Heart right ventricle (tissue), 16 donors: ENCODE measurements at places on chromosomes 3 and 15. TPM values are rescaled to one million over a fixed set of nuclear protein-coding genes. Genes with fewer than 3 reads are reported as not detected.

The TMIE gene
- 0.69 TPM for total RNA-seq

The FOXB1 gene
- not detected for total RNA-seq

The MYRIP gene
- total RNA-seq, result 1.3 TPM

The TRPM1 gene
- not detected for total RNA-seq

The PRSS50 gene
- 0.36 TPM for total RNA-seq

The SLC6A11 gene
- total RNA-seq, result not detected

The UQCC5 gene
- 66.6 TPM for total RNA-seq

The FGF12 gene
- 280 TPM for total RNA-seq

The FETUB gene
- not detected for total RNA-seq

The ANKUB1 gene
- not detected for total RNA-seq

The MOBP gene
- total RNA-seq, result 0.07 TPM

The GPR87 gene
- not detected for total RNA-seq

DNA sequence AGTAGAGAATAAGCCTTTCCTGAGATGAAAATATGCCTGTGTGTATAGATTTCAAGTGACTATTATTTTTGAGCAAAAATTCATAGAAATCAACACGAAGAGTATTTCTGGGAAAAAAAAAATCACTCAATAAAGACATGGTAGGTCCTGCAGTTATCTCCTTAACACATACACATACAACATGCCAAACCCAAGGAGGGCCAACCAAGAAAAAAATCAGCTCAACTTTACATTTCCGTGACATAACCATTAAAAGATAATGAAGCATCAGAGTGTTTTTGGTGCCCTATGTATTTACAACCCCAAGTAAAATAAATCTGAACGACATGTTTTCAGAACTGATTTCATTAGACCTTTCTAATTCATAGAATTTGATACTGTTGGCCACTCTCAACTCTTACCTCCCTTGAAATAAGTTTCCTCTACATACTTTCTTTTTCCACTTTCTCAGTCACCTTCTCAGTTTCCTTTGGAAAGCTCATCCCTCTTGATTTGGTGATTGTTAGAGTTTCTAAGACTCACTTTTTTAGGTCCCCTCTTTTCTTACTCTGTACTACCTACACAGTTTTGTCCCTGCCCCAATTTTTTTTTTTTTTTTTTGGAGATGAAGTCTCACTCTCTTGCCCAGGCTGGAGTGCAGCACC, 162.3 kb downstream of the TBL1XR1 start:
- no peak for DNase-seq

DNA sequence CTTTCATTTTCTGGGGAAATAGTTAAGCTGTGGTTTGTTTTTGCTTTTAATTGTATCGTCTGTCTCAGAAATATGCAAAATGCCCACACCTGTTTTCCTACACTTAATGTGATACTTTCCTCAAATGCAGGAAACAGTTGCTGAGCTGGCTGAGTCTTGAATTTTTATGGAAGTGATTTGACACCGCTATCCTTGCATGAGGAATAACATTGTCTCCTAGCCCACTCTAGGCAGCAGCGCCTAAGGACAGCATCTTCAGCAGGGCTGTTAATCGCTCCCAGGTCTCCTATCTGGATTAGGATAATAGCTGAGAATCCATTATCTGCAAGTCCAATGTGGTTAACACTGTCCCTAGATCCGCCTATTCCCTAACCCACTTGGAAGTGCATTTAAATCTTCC, 132.6 kb upstream of the NR2E3 start:
- DNase-seq, result no peak

- no peak for DNase-seq
Measured at GRCh38 chr15:91216000-91216399, 115.9 kb downstream of the SV2B start.

DNA sequence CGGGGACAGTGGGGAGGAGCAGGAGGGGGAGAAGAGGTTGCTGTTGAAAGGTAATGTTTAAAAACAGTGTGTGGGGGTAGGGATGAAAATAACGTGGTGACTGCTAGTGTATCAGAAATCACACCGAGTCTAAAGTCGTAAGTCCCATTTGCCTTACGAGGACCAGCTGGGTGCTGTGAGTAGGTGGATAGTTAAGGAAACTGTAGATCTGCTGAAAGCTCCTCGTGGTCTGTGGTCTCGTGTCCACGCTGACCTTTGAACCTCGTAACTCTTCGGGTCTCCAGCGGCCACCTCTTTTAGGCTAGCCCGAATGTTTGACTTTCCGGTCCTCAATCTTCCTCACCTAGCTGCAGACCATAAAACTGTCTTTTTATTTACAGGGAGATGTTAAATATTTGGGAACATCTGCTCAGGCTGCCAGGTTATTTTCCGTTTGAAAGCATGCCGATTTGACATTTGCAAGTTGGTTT, 29.3 kb upstream of the ST3GAL6 start:
- DNase-seq, result peak; percentile 18

GRCh38 chr15:68666812-68667450, 88.1 kb downstream of the CORO2B start:
- no peak for DNase-seq

GRCh38 chr15:67173786-67174185, 80.7 kb downstream of the AAGAB start:
- no peak for DNase-seq

GRCh38 chr3:172675441-172676193, 35.2 kb downstream of the NCEH1 start:
- DNase-seq, result no peak

- no peak for DNase-seq
Measured at GRCh38 chr3:196992461-196993065, 23.9 kb upstream of the PIGZ start.

DNA sequence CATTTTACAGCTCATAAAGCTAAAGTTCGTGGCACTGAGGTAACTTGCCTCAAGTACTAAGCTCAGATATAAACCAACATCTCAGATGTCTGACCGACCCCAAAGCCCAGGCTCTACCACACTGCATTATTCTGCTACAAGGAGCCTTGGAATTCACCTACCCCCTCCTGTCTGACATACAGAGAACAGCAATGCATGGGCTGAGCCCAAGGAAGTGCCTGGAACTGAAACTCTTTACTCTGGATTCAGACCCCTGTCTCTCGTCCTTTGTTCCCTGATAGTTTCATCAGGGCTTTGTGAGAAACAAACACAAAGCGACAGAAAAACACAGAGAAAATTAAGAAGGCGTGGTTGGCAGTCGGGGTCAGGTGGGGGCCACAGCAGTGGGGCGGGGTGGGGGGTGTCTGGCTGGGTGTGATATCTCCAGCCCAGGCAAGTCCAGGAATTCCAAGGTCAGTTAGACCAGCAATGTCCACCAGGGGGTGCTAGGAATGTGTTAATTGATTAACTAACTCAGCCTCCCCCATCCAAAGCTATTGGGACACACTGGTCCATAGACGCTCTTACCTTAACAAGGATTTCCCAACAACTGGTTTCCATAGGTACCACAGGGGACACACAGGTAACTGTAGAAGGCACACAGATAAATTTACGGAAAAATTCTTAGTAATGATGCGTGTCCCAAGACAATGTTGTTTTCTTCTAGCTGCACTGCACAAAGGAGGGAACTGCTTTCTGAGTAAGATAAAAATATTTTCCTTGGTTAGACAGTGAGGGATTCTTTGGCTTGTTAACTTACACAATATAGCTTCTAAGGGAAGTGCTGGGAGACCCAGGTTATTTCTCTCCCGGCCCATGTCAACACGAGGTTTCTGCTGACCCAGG, 18.8 kb upstream of the SSUH2 start:
- DNase-seq, result no peak

- no peak for DNase-seq
Measured at GRCh38 chr3:157042226-157042625, 117.7 kb downstream of the CCNL1 start.

GRCh38 chr3:71854096-71854495, 69.1 kb upstream of the PROK2 start:
- no peak for DNase-seq

DNA sequence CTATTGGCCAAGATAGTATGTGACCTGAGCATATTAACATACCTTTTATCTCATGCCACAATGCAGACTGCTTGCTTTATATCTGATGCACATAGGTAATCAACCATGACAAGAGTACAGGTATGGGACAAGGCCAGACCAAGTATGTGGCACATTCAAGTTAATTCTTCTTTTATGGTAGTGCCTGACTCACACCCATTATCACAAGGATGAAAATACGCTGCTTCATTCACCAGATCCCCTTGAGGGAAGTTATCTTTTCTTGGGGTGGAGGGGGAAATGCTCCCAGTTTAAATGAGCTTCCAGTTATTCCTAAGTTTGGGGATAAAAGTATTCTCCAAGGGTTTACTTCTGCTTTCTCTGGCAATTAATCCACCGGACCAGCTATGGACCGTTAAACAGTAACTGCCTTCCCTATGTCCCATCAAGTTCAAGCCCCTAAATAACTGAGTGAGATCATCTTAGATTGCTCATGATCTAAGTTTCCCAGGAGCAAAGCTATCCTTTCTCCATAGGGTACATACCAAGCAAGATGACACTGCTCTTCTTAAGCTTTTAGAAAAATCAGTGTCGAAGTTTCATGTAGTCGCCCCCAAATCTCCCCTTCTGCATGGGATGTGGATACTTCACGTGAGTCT, 1.9 kb downstream of the COL8A1 start:
- DNase-seq, result no peak

GRCh38 chr15:40857601-40858341, 13.9 kb downstream of the SPINT1 start:
- peak; percentile 73 for DNase-seq

DNA sequence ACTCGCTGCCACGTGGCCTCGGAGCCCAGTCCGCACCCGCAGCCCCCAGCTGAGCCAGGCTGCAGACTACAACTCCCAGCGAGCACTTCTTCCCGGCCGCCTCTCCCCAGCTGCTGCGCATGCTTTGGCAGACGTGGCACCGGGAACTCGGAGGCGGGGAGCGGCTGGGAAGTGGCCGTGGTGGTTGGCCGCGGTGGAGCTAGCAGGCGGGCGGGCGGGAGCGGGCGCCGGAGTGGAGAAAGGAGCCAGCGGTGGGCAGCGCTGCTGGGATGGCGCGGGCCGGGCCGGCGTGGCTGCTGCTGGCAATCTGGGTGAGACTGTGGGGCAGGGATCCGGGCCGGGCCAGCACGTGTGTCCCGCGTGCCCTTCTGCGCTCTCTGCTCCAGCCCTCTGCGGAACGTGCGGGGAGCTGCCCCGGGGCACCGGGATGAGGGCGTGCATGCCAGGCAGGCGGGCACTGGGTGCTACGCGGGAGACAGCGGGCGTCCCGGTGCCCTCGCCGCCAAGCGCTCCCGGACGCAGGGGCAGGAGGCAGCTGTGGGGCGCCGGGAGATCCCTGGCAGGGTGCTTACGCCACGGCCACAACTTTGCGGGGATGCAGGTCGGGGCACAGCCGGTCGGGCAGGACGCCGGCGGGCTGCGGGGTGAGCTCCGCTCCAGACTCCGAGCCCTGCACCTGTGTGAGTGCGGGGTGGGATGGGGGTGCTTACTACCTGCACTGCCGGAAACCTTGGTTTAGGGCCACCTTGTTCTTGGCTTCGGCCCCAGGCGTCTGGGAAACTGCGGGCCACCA, at the start of gene PDIA5:
Gene PDIA5, plus strand, starts transcription at position 130 of the 793 bp plus-strand sequence. Its CDS starts 140 bp downstream, at position 270.
- peak; percentile 91 for DNase-seq

- DNase-seq, result no peak
Measured at GRCh38 chr3:141276398-141276797, 44.8 kb downstream of the PXYLP1 start.

GRCh38 chr3:159866201-159866746, 122.4 kb upstream of the IL12A start:
- DNase-seq, result no peak

GRCh38 chr3:65473736-65474135, 565.0 kb downstream of the MAGI1 start:
- DNase-seq, result no peak

DNA sequence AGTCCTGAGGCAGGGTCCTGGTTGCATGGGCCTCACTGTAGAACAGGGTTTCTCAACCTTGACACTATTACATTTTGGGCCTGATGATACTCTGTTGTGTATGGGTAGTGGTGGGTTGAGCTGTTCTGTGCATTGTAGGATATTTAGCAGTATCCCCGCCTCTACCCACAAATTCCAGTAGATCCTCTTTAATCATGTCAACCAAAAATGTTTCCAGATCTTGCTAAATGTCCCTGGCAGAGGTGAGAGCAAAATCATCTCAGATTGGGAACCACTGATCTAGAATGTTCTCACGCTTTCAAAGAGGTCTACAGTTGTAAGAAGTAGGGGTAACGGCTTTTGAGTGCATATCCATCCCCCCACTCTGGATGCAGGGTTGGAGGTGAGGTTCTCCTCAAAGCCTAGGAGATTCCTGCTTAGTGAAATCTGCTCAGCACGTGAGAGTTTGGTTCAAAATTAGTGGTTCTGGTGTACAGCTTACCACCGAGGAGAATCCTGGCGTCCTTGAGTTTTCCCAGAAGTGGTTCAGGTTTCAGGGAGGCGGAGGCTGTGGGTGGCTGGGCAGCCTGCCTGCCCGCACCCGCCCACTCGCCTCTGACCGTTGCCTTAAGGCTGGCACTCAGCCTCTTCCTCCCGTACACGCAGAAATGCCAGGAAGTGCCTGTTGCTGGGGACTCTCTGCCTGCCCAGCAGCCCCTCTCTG, 5.3 kb downstream of the ACVR2B start:
- peak; percentile 42 for DNase-seq

DNA sequence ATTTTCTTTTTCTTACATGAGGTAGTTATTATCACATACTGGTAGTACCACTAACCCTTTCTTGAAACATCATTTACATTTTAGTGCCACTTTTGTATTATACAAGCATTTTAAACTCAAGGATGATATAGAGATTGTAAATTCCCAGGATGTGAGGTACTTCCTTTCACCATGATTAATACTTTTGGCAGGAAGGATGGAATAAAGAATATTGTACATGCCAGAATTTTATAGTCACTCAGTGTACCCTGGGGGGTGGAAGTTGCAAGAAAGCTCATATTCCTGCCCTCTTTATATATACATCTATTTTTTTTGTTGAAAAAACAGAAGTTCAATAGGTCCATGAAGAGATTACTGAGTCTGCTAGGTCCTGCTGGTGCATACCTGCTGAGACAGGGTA, 141.0 kb upstream of the PLSCR5 start:
- no peak for DNase-seq

DNA sequence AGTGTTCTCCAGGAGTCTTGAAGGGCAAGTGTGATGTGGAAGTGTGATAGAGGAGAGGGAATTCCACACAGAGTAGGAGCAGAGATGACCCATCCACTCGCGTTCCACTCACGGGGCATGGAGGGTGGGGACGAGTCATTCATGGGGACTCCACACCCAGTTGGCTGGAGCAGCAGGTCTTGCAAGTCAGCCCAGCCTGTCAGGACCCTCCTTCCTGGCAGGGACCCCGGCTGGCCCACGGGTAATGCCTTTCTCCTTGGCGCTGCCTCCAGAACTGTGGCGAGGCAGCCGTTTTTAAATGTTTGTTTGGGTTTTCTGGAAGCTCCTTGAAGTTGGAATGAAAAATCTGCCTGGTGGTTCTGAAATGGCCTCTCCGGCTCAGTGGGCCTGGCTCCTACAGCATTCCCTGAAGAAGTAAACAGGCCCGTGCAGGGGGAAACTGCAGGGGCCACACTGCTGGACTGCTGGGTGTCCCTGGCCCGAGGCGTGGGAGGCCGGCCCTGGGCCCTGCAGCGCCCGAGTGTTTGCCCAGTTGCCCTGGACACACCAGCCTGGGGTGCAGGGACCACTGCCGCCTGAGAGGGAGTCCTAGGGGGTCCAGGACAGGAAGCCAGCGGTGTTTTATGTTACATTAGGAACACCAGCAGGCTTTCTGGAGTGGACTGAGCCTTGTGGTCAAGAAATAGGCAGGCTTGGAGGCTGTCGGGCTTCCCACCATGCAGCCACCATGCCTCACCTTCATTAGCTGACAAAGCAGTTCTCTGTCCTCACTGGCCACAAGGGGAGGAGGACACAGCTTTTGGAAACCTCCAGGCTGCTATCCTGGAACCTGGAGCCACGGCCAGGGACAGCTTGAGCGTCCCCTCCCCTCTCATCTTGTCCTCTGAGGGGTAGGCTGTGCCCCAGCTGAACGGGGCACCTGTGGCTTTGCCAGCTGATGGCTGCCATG, 61.3 kb downstream of the CEMIP start:
- DNase-seq, result no peak
